Hair follicular keratinocyte (primary cell): ENCODE measurements at places on chromosomes 1 and 21. TPM values are rescaled to one million over a fixed set of nuclear protein-coding genes. Genes with fewer than 3 reads are reported as not detected.

CD52 gene
- total RNA-seq, result 0.55 TPM in 1 of 2 replicates, not detected in the other

HAPLN2 gene
- not detected in 2 replicates for total RNA-seq

MSH4 gene
- total RNA-seq, result 0.15 TPM in 1 of 2 replicates, not detected in the other

ADCY10 gene
- 0.15 and 0.86 TPM in 2 replicates for total RNA-seq

GJB3 gene
- 225 and 274 TPM in 2 replicates for total RNA-seq

SEMA4A gene
- 6.6 and 12.3 TPM in 2 replicates for total RNA-seq

NTNG1 gene
- 0.31 TPM in 1 of 2 replicates, not detected in the other for total RNA-seq

CTSS gene
- 3.0 and 3.9 TPM in 2 replicates for total RNA-seq

B3GALT5 gene
- total RNA-seq, result not detected in 2 replicates

CAMTA1 gene
- 55.8 and 57.4 TPM in 2 replicates for total RNA-seq

CYP4B1 gene
- total RNA-seq, result not detected in 2 replicates

EVA1B gene
- total RNA-seq, result 20.1 and 36.5 TPM in 2 replicates

ADORA1 gene
- total RNA-seq, result 0.31 TPM in 1 of 2 replicates, not detected in the other

PRDM16 gene
- total RNA-seq, result not detected in 2 replicates

PANK4 gene
- 21.8 and 24.3 TPM in 2 replicates for total RNA-seq

NTMT2 gene
- total RNA-seq, result not detected in 2 replicates

AMY1B gene
- total RNA-seq, result not detected in 2 replicates

TTC22 gene
- total RNA-seq, result 10.6 and 10.9 TPM in 2 replicates

SELENBP1 gene
- 1.6 and 2.2 TPM in 2 replicates for total RNA-seq

OR2T12 gene
- not detected in 2 replicates for total RNA-seq

DNAJC6 gene
- total RNA-seq, result 0.23 and 0.62 TPM in 2 replicates

SLAMF7 gene
- total RNA-seq, result 0.19 and 1.0 TPM in 2 replicates

GPR25 gene
- total RNA-seq, result not detected in 2 replicates

PLPPR5 gene
- total RNA-seq, result 0.04 and 0.31 TPM in 2 replicates

DIO1 gene
- not detected in 2 replicates for total RNA-seq

SLAMF6 gene
- total RNA-seq, result not detected in 2 replicates

CD1D gene
- total RNA-seq, result 9.1 and 9.4 TPM in 2 replicates

TDRD5 gene
- total RNA-seq, result not detected in 2 replicates
